ENCODE measurements at places on chromosomes 2 and 18.

GRCh38 chr2:38528008-38528442 lies 74.7 kb downstream of the HNRNPLL start:
- DNase-seq, result peak; percentile 52

- DNase-seq, result no peak
These were observed 558.6 kb upstream of the HS6ST1 start for GRCh38 chr2:128876986-128877983.

GRCh38 chr2:172431993-172432392 lies 4.6 kb downstream of the ITGA6 start:
- no peak for DNase-seq

- no peak for DNase-seq
These were observed 7.4 kb upstream of the ACYP2 start for GRCh38 chr2:54107903-54108615.

DNA sequence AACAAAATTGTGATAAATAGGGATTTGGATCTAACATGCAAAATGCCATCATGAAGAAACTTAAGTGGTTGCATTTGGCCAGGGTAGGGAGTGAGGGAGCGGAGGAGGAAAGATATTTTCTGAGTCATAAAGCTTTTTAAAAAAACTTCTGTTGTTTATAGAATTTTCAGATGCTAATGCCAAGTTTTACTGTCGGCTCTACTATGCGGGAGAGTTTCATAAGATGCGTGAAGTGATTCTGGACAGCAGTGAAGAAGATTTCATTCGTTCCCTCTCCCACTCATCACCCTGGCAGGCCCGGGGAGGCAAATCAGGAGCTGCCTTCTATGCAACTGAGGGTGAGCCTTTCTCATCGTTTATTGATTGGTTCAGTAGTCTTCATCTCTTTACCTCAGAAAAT lies 56.0 kb upstream of the PTH2R start:
- DNase-seq, result no peak

GRCh38 chr2:176378323-176378722 lies 109.1 kb downstream of the MTX2 start:
- no peak for DNase-seq

GRCh38 chr2:153074207-153074606 lies 355.8 kb downstream of the ARL6IP6 start:
- DNase-seq, result no peak

GRCh38 chr2:133655610-133656009 lies 87.3 kb upstream of the NCKAP5 start:
- DNase-seq, result no peak

DNA sequence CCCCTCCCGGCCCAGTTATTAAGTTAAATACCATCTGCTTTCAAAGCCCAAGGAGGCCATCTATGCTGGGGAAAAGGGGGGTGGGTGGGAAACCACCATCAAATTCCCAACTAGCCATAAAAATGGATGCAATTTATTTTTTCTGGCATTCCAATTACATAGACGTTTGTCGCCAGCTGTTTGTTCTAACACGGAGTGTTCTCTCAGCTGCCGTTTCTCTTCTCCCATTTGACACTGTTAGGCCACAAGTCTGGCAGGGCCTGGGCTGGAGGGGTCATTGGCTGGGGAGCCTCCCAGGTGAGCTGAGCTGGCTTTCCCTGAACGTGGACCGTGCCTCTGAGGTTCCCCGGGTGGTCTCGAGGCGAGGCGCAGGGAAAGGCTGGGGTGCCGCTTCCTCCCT lies 16.6 kb downstream of the ATOH8 start:
- DNase-seq, result no peak

- no peak for DNase-seq
These were observed 120.2 kb downstream of the FEZ2 start for GRCh38 chr2:36477746-36478145.

- DNase-seq, result no peak
These were observed 181.8 kb downstream of the AGPS start for GRCh38 chr2:177574356-177574755.

DNA sequence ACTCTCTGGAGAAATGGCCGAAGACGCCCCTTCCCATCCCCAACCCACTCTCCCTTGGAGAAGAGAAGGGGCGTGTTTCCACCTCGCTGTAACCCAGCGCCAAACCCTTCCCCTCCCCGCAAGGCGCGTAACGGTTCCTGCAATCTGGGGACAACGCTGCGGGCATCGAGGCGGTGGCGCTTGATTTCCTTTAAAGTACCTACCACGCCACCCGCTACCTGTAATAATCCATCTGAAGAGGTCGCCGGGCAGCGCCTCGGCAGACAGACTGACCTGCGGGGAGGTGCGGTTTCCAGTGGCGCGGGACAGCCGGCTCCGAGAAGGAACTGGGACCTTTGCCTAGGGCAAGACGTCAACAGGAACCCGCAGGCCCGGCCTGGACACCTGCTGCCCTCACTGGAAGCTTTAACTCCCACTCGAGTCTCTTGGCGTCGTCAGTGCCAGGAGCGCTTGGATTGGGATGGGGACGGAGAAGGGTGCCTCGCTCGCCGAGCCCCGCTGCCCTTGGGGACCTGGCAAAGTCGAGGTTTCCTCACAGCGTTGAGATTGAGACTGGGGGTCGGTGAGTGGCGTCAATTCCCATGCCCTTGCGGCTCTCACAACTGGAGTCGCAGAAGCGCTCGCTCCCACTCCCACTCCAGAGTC lies at the start of gene CYP1B1:
CYP1B1 (minus strand) TSS at position 645 of the 645 bp plus-strand sequence. CDS start 763 bp downstream, outside the sequence.
- DNase-seq, result no peak

- DNase-seq, result peak; percentile 25
These were observed 123.0 kb upstream of the THUMPD2 start for GRCh38 chr2:39902103-39902502.

DNA sequence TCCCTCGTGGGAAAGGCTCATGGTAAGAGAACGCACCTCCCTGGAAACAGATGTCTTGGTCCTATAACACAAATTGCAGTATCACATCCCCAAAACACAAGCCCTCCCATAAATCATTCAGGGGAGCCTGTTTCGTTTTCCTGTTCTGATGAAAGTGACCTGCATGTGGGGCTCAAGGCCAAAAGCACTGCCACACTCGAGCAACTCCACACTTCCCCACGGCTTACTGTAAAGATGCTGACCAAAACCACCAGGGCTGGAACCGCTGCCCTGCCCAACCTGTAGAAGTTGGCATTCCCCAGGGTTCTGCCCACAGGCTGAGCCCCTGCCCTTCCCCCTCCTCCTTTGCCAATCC lies 139.7 kb downstream of the BCL11A start:
- no peak for DNase-seq

- DNase-seq, result no peak
These were observed 25.5 kb downstream of the PLEK start for GRCh38 chr2:68390586-68390985.

- DNase-seq, result no peak
These were observed 160.6 kb downstream of the DTNA start for GRCh38 chr18:34870555-34871310.

- DNase-seq, result no peak
These were observed 2.8 kb downstream of the MFSD2B start for GRCh38 chr2:24012521-24013188.

- no peak for DNase-seq
These were observed 243.0 kb downstream of the DYSF start for GRCh38 chr2:71696381-71696780.

GRCh38 chr2:20576598-20577115 lies 74.2 kb downstream of the HS1BP3 start:
- no peak for DNase-seq

GRCh38 chr18:9681217-9681616 lies 26.9 kb upstream of the RAB31 start:
- no peak for DNase-seq

GRCh38 chr2:8456151-8457091 lies 225.4 kb upstream of the ID2 start:
- no peak for DNase-seq

- DNase-seq, result no peak
These were observed 30.6 kb downstream of the PTGR3 start for GRCh38 chr18:75178376-75178775.

- no peak for DNase-seq
These were observed 10.4 kb upstream of the LRRFIP1 start for GRCh38 chr2:237616734-237617586.

- DNase-seq, result peak; percentile 52
These were observed 15.6 kb upstream of the PPP1CB start for GRCh38 chr2:28736034-28736433.

- no peak for DNase-seq
These were observed 1143.6 kb upstream of the ACVR2A start for GRCh38 chr2:146701183-146701582.

All from putamen (tissue), 1 donor.